ENCODE measurements at places on chromosomes 3 and 15.

GRCh38 chr15:83559310-83559966, 94.5 kb upstream of the ADAMTSL3 start:
- peak; percentile 27 for DNase-seq

- no peak for DNase-seq
Measured at GRCh38 chr3:120839120-120839519, 68.9 kb upstream of the STXBP5L start.

DNA sequence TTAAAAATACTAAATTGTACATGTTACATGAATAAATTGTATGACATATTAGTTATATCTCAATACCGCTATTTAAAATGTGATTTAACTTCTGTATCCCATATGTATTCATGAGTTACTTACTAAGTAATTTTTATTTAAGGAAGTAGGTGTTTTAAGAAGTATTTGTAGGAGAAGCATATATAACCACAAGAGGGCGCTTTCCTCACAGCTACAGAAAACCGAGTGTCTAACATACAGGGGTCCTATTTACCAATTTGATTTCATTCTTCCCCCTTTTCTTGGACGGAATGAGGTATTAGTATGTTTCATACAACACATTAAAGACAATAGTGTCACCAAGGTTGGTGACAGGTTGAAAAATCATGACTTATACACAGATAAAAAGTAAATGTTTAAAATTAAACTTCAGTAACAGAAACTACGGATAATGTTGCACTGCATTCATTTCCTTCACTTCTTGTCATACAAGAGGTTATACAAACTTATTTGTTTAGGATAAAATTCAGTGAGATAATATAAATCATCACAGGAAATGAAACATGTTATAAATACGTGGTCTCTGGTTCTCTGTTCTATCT, 253.6 kb downstream of the MAGI1 start:
- no peak for DNase-seq

GRCh38 chr3:132457286-132457685, 40.0 kb downstream of the DNAJC13 start:
- no peak for DNase-seq

GRCh38 chr3:1117843-1118473, 25.1 kb downstream of the CNTN6 start:
- DNase-seq: no peak

DNA sequence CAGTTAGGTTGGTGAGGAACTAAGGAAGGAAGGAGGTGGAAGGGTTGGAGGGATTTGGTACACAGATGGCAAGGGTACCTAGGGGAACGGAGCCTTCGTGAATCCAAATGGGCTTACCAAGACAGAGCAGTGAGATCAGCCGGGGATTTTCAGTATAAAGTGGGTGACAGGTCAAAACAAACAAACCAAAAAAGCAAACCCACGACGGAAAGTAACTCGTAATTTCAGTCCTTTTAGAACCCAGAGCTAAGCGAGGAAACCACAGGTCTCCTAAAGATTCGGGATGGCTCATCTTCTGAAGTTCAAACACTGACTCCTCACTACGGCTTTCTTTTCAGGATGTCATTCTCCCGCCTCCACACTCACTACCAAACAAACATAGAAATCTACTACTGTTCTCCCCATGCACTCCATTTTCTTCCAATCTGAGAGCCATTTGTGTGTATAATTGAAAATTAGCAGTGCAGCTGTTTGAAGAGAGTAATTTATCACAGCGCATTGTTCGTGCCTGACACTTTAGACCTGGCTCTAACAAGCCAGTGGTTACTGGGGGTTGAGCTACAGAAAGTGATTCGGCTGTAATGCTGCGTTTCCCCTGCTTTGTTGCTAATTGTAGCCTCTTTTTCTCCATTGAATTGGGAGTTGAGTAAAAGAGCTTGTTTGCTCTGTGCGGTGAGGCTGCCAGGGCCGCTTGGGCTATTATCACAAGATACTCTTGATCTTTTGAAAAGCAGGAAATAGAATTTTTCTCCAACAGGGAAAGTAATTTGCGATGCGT, 64.7 kb upstream of the CCDC39 start:
- DNase-seq: no peak

- DNase-seq: no peak
Measured at GRCh38 chr3:83934192-83935021, 1024.4 kb upstream of the CADM2 start.

DNA sequence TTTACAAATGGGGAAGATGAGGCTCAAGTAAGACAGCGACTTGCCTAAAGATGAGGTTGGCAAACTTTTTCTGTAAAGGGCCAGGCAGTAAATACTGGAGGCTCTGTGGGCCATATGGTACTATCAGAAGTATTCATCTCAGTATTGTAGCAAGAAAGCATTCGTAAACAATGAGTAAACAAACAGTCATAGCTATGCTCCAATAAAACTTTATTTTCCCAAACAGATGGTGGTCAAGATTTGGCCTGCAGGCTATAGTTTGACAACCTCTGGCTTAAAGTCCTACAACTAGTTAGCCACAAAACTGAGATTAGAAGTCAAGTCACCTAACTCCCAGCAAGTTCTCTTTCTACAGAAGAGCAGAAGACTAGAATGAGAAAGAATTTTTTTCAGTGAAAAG, 177.0 kb upstream of the NECTIN3 start:
- no peak for DNase-seq

- DNase-seq: no peak
Measured at GRCh38 chr15:100863796-100864267, 15.8 kb upstream of the ALDH1A3 start.

Data from T-helper 2 cell treated with Interferon-gamma antibody and Interleukin-4, amounts not matched to agents 5 μg/mL and 100 μg/mL, for 36 hours (primary cell).